ENCODE measurements at places on chromosomes 1 and 21. TPM values are rescaled to one million over a fixed set of nuclear protein-coding genes. Genes with fewer than 3 reads are reported as not detected.

DNA sequence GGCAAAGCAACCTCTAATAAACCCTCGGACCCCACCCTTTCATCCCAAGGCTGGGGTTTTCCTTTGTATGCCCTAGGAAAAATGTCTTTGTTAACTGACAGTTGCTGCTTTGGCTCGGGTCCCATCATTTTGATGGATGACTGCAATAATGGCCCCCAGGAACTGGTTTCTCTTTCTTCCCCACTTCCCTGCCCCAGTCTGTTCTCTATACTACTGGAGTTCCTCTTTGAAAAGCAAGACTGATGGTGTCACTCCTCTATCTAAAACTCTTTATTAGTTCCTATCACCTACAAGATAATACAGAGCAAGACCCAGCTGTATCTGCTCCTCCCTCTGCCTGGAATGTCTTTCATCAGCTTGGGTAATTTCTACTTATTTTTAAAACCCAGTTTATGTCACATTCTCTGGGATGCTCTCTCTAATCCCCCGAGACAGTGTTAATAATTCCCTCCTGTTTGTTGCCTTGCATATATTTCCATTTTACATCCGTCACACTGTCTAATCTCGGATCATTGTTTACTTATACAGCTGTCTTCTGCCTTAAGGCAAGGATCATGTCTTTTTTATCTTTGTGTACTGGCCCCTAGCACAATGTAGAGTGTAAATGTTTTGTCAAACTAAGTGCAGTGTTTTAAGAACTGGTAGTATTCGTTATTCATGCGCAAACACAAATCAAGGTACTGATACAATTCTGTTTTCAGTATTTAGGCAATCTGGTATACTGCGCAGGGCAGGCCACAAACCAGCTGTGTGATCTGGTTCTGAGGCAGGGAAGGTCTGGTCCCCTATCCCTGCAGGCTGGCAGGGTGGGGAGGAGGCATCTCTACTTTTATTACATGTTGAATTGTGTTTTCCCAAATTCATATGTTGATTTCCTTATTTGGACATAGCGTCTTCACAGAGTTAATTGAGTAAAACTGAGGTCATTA, 16.1 kb downstream of the SLAMF1 start:
- DNase-seq = no peak

DNA sequence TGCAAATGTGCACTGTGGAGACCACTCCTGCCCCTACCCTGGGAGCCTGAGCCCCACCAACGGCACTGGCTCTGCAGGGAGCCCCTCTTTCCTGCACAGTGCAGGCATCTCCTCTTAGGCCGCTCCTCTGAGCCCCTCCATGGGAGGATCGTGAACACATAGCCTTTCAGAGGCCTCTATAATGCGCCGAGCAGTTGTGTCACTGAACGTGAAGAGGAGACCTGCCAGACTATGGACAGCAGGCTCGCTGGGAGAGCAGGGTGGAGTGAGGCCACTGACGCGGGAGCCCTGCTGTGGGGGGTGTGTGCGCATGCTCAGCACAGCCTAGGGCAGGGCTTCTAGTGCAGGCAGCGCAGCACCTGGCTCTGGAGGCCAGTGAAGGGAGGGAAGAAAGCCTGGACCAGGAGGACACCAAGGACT, 151.3 kb upstream of the COL6A1 start:
- DNase-seq = no peak

DNA sequence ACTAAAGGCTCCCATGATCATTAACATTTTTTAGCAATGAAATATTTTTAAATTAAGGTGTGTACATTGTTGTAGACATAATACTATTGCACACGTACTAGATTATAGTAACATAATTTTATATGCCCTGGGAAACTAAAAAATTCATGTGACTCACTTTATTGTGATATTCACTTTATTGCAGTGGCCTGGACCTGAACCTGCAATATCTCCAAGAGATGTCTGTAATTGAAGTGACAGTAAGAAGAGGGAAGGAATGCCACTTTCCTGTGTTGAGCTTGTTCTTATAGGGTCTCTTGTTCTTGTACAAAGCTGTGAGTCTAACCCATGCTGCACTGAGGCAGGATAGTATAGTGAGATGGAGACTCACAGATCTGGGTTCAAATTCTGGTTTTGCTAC, 66.9 kb upstream of the USP24 start:
- DNase-seq = no peak

The ECM1 gene
- total RNA-seq = 19.7 TPM

- no peak for DNase-seq
Measured at GRCh38 chr1:55369474-55369873, 154.3 kb upstream of the USP24 start.

The PDIK1L gene
- total RNA-seq = 11.2 TPM

- DNase-seq = no peak
Measured at GRCh38 chr1:192610112-192610889, 25.6 kb upstream of the RGS13 start.

DNA sequence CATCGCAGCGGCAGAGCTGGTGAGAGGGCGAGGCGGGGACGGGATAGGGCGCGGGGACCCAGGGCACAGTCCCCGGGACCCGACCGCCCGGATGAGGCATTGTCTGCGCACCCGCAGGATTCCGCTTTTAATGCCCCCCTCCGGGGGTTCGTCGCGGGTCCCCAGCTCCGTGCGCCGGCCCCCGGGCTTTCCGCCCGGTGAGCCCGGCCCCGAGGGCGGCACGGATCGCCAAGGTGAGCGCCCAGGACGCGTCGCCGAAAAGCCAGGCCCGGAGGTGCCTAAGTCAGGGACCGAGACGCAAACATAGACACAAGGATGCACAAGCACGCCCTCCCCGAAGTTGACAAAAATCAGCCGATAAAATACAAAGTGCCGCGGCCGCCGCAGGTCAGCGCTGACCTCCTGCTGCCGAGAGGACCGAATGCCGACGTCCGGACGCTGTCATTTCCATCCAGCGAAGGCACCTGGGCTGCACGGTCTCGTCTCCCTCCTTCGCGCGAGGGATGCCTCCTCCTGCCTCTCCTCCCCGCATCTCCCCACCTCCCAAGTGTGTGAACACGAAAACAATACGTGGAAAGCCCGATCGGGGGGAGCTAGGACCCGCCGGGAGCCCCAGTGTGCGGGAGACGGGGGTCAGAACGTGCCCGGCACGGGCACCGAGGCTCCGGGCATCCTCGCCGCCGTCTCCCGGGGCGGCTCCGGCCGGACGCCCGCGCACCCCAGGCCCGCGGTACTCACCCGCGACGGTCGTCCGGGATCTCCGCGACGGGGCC, 101.1 kb upstream of the SOD1 start:
- DNase-seq = no peak

The TCHH gene
- total RNA-seq = 0.13 TPM

DNA sequence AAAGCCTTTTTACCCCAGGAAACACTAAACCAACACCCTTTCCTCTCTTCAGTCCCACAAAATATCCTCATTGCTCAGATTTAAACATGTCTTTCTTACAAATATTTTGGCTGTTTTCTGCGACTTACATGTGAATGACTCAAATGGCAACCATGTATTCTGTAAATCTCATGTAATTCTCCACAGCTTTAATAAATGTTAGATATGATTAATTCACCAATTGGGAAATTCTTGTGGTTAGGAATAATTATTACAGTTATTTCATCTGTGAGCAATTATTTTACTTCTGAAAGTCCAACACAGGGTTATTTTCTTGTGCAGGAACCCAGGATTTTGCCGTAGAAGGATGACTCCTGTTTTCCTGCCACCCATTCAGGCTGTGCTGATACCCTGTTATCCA, 431.5 kb downstream of the LMO4 start:
- no peak for DNase-seq

DNA sequence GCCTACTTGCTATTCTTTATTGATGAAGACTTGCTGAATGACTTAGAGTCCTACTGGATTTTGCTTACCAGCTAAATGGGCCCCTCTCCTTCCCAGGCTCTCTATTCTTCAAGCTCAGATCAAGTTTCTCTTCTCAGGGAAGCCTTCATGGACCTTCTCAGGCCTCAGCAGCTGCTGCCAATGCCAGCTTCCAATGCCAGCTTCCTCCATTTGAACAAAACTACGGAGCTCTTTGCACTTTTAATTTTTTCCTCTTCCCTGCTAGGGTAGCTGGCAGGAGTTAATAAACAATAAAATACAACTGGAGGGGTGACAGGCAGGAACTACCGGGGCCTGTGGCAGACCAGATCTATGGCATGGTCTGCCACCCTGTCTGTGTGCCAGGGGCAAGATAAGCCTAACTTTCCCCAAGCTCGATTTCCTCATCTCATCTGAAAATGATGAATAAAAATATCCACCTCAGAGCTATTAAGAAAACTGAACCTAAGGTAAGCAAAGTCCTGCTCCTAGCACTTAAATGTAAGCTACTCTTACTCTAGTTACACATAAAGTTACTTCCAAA, 995 bp upstream of the IPO13 start:
- DNase-seq = no peak

GRCh38 chr1:9593492-9594465, 5.1 kb downstream of the TMEM201 start:
- peak; percentile 79 for DNase-seq

The SETDB1 gene
- 52.0 TPM for total RNA-seq

- no peak for DNase-seq
Measured at GRCh38 chr21:36744560-36745231, 45.8 kb downstream of the SIM2 start.

DNA sequence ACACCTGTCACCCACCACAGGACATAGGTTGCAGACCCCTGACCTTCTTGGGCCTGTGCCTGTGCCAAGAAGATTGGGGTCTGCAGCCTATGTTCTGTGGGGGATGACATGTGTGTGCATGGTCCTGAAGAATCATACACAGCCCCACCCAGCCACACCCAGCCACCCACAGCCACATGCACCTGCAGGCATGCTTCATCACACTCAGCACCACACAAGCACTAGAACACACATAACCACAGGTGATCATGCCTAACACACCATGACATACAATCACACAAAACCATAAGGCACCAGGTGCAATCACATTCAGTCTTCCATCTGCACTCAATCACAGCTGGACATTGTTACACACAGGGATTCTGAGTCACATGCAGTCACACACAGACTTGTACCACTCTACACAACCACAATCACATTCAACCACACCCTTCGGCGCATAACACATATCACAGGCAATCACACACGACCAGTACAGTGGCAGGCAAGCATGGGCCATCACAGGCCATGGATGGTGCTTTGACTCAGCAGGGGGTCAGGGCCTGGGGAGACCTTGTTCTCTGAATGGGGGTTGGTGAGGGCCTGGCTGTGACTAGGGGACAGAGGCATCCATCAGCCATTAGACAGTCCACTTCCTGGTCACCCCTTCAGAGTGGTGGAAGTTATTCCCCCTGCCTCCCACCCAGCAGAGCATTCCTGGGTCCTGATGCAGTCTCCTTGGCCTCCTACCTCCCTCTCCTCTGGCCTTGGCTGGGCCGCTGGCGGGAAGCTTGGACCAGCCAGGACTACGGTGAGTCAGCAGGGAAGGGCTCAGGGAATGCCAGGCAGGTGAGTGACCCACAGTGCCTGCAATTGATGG, 44.3 kb upstream of the EPS8L3 start:
- peak; percentile 32 for DNase-seq

The CFHR2 gene
- not detected for total RNA-seq

GRCh38 chr1:25821630-25822091, 1.9 kb downstream of the MTFR1L start:
- DNase-seq = no peak

The ACTN2 gene
- 0.58 TPM for total RNA-seq

The BEST4 gene
- 0.36 TPM for total RNA-seq

DNA sequence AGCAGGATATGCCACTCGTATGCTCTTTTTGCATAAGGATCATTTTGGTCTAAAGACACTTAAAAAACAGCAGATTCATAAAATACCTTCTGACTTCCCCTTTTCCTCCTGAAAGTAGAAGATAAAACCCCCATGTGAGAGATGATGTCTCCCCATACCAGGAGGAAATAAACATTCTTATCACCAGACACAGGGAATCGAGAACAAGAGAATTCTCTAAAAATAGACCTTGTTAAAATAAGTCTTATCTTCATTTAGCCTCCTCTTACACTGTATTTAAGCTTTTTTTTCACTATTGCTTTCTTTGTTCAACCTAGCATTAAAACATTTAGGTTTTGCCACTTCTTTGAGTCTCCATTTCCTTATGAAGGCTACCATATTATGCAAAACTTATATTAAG, 709.3 kb downstream of the KCNT2 start:
- no peak for DNase-seq

- DNase-seq = no peak
Measured at GRCh38 chr1:235806123-235806522, 60.6 kb downstream of the LYST start.

DNA sequence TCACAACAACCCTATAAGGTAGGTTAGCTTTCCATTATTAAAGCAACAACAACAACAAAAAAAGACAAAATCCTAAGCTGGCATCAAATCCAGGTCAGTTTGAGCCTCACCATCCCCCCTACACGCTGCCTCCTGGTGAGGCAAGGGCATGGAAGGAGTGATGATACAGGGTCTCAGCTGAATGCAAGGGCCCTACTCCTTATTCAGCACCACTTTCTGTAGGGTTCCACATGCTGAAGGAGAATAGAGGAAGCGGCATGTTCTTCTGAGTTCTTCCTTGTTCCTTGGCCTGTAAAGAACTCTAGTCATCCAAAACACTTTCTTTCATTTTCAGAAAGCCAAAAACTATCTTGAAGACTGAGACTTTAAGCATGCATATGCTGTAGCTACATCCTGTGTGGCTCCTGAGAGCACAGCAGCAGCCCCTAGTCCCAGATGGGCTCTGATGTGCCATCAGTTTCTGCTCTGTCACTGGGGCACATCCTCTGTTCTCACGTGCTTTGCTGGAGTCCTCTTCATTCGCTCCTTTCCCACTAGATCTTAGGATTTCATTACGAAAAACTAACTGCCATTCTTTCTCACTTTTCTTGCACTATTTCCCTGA, 6.2 kb downstream of the ILDR2 start:
- DNase-seq = no peak

DNA sequence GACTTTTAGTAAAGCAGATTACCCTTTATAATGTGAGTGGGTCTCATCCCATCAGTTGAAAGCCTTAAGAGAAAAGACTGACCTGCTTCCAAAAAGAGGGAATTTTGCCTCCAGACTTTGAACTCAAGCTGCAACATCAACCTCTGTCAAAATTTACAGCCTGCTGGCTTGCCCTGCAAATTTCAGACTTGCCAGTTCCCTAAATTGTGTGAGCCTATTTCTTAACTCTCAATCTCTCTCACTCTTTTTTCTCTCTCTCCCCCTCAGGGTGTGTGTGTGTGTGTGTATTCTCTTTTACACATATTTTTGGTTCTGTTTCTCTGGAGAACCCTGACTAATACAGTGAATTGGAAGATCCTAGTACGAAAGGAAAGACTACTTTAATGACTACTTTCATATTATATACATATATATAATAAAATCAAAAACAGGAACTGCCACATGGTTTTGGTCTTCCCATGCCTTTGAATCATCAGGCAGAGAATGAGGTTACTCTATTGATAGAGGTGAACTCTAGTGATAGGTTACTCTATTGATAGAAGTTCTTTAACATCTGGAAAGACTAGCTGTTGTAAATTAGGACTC, 6.4 kb downstream of the OR2C3 start:
- DNase-seq = no peak

DNA sequence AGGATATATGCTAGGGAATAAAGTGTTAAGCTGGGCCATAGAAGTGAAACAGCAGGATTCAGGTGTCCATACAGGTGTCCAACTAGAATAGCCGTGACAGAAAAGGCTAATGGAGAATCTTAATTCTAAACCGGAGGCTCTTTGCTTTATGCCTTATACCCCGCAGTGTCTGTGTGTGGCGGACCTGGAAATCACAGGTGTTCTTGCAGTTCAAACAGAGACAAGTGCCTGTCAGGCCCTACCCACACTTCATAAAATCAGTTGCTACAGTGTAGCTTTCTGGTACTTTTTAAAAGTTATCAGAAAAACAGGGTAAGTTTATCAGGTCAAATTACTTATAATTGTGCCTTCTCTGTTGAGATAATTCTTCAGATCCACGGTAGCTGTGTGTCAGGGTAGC, 293.9 kb downstream of the LRRC7 start:
- no peak for DNase-seq

- DNase-seq = no peak
Measured at GRCh38 chr1:227134686-227135314, 183.5 kb downstream of the CDC42BPA start.
